ENCODE measurements at places on chromosomes 5 and 9.

GRCh38 chr5:66933066-66933465, 263.5 kb downstream of the CD180 start:
- no peak for DNase-seq

DNA sequence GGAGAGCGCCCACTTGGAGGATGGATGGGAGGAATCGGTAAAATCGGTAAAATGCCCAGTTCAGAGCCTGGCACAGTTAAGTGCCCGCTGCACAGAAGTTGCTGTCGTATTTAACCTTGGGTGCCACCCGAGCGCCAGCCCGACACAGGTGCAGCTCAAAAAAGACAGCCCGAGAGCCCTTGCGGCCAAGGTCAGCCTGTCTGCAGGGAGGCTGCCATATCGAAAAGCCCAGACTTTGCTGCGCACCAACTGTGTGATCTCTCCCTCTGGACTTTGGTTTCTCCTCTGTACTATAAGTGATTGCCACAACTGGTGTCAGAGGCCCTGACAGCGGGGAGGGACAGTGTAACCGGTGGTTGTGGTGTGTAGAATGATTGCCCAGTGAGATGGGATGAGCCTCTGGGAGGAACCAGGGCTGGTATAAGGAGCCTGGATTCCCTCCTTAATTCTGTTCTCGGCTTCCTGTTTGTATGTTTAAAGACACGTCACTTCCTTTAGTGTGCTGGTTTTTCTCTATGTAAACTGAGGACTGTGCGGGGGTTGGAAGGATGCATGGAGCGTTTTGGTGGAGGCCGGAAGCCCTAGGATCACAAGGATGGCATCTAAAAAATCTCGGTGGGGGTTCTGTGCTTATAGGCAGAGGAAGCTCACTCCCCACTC, 792 bp downstream of the NTMT1 start:
- DNase-seq, result peak; percentile 25

- DNase-seq, result peak; percentile 3
These were observed 24.4 kb upstream of the VDAC1 start for GRCh38 chr5:134029156-134029555.

DNA sequence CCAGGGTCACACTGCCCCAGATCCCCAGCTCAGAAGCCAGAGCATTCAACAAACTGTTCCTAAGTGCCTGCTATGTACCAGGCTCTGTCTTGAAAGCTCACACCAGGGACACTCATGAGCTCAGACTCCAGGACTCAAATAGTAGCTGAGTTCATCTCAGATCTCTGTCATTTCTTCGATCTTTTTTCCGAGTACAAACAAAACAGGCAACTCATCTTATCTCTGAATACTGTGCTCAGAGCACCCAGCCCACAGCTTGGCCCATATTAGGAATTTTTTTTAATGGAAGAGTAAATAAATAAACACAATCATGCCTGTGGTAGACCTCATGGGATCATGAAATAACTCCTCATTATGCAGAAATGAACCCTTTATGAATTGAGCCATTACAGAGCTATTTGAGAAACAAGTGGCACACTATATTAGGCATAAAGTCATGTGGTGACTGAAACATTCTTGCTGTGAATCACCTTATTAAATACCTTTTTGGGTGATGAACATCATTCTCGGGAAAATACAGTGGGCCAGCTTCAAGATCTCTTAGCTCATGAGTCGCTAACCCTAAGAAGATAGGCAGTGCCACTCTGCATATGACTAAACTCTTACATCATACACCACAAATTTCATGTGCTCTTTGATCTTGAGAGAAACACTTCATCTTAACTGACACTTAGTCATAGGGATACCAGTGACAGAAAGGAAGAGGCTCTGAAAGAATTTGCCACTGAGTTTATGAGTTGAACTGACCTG, 9.9 kb downstream of the SH3RF2 start:
- peak; percentile 80 for DNase-seq

DNA sequence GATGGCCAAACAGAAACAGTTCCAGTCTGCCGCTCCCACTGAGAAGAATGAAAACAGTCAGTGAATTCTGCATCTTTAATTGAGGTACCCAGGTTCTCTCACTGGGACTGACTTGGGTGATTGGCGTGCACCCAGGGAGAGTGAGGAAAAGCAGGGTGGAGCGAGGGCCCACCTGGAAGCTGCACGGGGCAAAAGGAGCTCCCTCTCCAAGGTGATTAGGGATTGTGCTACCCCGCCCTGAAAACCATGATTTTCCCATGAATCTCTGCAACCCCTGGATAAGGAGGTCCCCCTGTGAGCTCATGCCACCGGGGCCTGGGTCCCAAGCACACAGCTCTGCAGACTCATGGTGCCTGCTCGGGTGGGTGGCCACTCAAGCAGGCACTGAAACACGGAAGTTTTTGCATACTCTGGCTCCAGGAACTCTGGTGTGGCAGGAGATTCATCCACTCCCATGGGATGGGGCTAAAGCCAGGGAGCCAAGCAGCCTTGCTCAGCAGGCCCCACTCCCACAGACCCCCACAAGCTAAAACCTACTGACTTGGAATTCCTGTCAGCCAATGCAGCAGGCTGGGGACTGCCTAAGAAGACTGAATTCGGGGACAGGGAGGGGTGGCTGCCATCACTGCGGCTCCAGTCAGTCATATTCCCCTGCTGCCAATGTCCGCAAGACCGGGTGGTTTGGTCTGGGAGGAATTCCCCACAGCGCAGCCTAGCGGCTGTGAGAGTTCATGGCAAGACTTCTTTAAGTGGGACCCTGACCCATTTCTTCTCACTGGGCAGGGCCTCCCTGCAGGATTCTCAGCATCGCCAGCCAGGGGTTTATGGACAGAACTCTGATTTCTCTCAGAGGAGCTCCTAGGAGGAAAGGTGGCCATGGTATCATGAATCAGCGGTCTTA, 652.2 kb upstream of the RGMB start:
- DNase-seq, result no peak

- DNase-seq, result no peak
These were observed 443.8 kb downstream of the SH3GL2 start for GRCh38 chr9:18022642-18023041.

GRCh38 chr5:154732212-154732611, 23.0 kb upstream of the LARP1 start:
- no peak for DNase-seq

DNA sequence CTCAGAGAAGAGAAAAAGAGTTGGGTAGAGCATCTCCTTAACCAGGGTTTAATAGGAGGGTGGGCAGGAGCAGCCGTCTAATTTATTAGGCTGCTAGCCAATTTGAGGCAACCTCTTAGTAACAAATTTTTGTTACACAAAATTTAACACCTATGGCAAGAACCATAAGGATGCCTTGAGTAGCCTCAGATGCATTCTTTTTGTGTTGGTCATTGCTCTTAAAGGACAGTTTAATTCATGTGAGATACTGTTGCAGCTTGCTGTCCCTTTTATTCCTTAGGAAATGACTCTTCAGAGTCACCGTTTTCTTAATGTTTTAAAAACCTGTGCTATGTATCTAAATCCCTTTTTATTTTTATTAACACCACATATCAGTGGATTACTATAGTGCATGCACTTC, 255.1 kb downstream of the MAST4 start:
- peak; percentile 5 for DNase-seq
